Stimulated activated naive B cell treated with anti-CD40 and anti-IgM and Interleukin-4, amounts not matched to agents 10 μg/mL and 1 μg/mL and 100 μg/mL, for 72 hours (primary cell): ENCODE measurements at places on chromosomes 16 and 17.

DNA sequence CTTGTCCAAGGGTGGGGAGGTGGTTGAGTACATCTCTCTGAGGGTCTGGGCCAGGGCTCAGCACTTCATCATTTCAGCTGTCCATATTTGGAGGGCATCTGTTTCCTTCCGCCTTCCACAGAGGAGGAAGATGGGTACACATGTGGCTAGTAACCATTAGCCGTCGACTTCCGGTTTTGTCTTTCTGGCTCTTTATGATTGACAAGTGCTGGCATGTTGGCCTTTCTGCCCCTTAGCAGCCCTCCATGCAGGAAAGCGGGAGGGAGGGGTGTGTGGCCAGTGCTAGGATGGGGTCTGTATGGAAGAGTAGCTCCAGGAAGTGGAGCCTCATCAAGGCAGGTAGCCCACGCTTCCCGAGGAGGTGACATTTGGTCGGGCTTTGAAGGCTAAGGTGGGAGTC, 69.6 kb downstream of the RAI1 start:
- no peaks in the 10 kb centered on the region for H3K27me3 ChIP-seq
- H3K4me3 ChIP-seq = peak overlapping the region; percentile 90
- peaks cover 84% of the 10 kb centered on the region for H3K4me1 ChIP-seq
- peak overlapping the region; percentile 99 for H3K27ac ChIP-seq
- DNase-seq = peak; percentile 47
- peaks cover 11% of the 10 kb centered on the region for H3K36me3 ChIP-seq

GRCh38 chr17:57523926-57524632, 221.0 kb downstream of the CCDC182 start:
- peaks cover 4% of the 10 kb centered on the region for H3K36me3 ChIP-seq
- H3K27me3 ChIP-seq = no peaks in the 10 kb centered on the region
- DNase-seq = no peak
- peaks cover 39% of the 10 kb centered on the region for H3K4me1 ChIP-seq
- no peak overlapping the region for H3K4me3 ChIP-seq

- no peaks in the 10 kb centered on the region for H3K27me3 ChIP-seq
- H3K27ac ChIP-seq = peak overlapping the region; percentile 80
- H3K4me3 ChIP-seq = no peak overlapping the region
- DNase-seq = no peak
- peaks cover 36% of the 10 kb centered on the region for H3K36me3 ChIP-seq
Observed at GRCh38 chr16:89297156-89297874, 79.8 kb downstream of the ZNF778 start.

DNA sequence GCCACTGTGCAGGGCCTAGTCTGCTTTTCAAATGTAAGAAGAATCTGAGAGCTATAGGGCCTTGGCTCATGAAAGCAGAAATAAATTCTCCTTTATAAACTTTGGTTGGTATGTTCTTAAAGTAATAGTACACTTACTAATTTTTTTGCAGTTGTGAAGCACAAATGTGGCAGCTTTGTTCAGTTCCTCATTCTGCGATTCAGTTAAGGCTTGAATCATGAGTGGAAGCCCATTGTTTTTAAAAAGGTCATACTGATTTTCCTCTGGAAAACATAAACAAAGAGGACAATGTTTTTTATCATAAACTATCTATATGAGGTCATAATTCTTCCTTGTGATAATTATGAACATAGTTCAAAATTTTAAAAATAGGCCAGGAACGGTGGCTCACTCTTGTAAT, 23.6 kb upstream of the DYNC1LI2 start:
- no peak overlapping the region for H3K27ac ChIP-seq
- no peaks in the 10 kb centered on the region for H3K4me1 ChIP-seq
- H3K4me3 ChIP-seq = no peak overlapping the region
- DNase-seq = no peak

- no peak overlapping the region for H3K4me3 ChIP-seq
- peaks cover 5% of the 10 kb centered on the region for H3K36me3 ChIP-seq
- no peaks in the 10 kb centered on the region for H3K27me3 ChIP-seq
- H3K4me1 ChIP-seq = no peaks in the 10 kb centered on the region
Observed at GRCh38 chr16:25187491-25187795, 29.3 kb upstream of the AQP8 start.

GRCh38 chr17:2990396-2990795, 73.0 kb downstream of the OR1D5 start:
- no peak overlapping the region for H3K4me3 ChIP-seq
- H3K36me3 ChIP-seq = peaks cover under 1% of the 10 kb centered on the region

DNA sequence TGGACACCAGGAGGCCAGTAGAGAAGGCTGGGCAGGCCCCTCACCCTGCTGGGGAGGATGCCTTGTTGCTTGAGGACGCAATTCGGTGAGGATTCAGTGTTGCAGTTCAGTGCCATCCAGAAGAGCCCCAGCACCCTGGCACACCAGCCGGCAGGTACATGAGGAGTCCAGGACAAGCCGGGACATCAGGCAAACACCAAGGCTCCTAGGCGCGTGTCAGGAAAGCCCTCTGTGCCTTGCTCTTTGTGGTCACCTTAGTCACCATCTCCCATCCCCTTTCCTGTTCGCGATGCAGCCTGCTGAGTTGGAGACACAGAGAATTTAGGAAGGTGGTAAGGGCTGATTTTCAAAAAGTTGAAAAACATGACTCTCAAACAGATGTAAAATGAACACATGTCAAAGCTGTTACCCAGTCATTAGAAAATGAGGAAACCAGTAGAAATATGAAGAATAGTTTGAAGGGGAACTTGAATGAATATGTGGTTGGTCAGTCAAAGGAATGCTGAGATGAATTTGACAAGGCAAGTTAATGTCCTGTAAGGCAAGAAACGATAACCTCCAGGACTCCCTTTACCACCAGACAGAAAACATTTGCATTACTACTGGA, 2.3 kb upstream of the NCBP3 start:
- no peak for DNase-seq
- peaks cover 15% of the 10 kb centered on the region for H3K4me1 ChIP-seq
- H3K4me3 ChIP-seq = no peak overlapping the region
- H3K27ac ChIP-seq = no peak overlapping the region
- peaks cover 16% of the 10 kb centered on the region for H3K27me3 ChIP-seq

DNA sequence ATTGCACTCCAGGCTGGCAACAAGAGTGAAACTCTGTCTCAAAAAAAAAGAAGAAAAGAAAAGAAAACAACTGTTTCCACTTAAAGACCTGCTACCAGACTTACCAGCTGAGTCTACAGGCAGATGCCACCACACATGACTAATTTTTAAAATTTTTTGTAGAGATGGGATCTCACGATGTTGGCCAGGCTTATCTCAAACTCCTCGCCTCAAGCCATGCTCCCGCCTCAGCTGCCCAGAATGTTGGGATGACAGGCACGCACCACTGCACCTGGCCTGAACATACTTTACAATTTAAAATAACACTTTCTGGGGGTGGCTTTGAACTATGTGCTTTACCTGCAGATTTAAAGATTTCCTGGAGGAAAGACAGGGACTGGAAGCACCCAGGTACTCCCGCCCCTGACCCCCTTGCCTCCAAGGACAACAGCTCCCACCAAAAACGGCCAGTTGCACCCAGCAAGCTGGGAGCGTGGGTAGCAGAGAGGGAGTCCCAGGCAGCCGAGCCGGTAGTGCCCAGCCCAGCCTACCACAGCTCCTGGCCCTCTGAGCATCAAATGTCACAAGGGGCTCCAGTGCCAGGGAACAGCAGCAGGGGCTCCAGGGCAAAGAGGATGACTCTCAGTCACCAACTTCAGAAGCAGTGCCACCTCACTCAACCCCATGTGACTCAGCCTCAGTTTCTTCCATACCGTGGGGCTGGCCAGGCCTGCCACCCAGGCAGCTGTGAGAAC, 262.9 kb downstream of the PARN start:
- DNase-seq = no peak
- H3K4me1 ChIP-seq = no peaks in the 10 kb centered on the region
- H3K27me3 ChIP-seq = peaks cover 12% of the 10 kb centered on the region
- H3K27ac ChIP-seq = peak overlapping the region; percentile 56
- H3K4me3 ChIP-seq = no peak overlapping the region
- H3K36me3 ChIP-seq = no peaks in the 10 kb centered on the region

DNA sequence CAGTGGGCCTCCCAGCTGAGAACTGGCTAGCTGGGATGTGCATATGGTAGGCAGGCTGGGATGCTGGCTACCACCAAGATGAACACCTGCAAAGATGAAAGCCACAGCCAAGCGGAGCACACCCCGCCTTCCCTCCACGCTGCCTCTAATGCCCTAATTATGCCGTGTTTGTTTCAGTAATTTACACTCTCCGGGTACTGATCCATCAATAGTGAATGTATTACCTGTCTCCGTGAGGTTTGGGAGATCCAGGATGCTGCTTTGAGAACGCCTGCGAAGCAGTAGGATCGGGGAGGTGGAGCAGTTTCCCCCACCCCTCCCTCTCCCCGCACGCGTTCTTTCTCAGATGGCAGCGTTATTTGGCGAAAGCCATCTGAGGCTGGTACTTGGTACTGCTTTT, 28.9 kb upstream of the GSE1 start:
- H3K36me3 ChIP-seq = peaks cover 10% of the 10 kb centered on the region
- no peak overlapping the region for H3K27ac ChIP-seq
- H3K4me1 ChIP-seq = peaks cover 26% of the 10 kb centered on the region
- H3K27me3 ChIP-seq = no peaks in the 10 kb centered on the region

DNA sequence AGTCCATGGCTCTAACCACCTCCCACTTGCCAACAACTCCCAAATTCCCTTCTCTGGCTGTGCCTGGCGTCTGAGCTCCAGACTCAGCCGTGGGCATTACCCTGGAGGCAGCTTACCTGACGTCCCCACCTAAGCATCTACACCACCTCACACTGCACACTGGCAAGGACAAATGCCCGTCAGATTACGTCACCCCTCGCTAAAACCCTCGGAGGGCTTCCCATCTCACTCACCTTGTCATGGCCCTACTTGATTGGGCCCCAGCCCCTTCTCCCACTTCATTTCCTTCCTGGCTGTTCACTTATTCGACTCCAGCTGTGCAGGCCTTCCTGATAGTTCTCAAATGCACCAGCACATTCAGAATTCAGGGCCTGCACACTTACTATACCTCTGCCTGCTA, 13.4 kb downstream of the ALOXE3 start:
- H3K27me3 ChIP-seq = peaks cover 9% of the 10 kb centered on the region
- no peak overlapping the region for H3K4me3 ChIP-seq
- H3K4me1 ChIP-seq = no peaks in the 10 kb centered on the region
- no peaks in the 10 kb centered on the region for H3K36me3 ChIP-seq

GRCh38 chr16:88516601-88517061, 53.6 kb upstream of the ZC3H18 start:
- no peak for DNase-seq
- H3K4me3 ChIP-seq = no peak overlapping the region
- H3K4me1 ChIP-seq = peaks cover 2% of the 10 kb centered on the region
- no peak overlapping the region for H3K27ac ChIP-seq
- peaks cover 56% of the 10 kb centered on the region for H3K36me3 ChIP-seq
- H3K27me3 ChIP-seq = peaks cover 30% of the 10 kb centered on the region

DNA sequence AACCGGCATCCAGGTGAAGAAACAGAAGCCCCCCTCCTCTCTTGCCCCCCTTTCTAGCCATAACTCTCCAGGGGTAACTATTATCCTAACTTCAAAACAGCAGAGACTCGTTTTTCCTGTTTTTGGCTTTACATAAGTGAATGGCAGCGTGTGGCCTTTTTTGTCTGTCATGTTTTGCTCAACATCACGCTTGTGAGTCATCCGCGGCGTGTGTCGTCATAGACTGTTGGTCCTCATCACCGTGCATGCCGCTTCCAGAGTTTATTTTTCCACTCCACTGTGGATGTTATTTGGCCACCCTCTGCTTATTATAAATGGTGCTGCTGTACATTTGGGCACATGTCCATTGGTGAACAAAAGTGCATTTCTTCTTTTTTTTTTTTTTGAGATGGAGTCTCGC, 52.6 kb downstream of the ERN1 start:
- DNase-seq = no peak
- no peaks in the 10 kb centered on the region for H3K27me3 ChIP-seq
- H3K4me1 ChIP-seq = peaks cover 42% of the 10 kb centered on the region
- H3K4me3 ChIP-seq = no peak overlapping the region
- H3K27ac ChIP-seq = no peak overlapping the region
- peaks cover 14% of the 10 kb centered on the region for H3K36me3 ChIP-seq

DNA sequence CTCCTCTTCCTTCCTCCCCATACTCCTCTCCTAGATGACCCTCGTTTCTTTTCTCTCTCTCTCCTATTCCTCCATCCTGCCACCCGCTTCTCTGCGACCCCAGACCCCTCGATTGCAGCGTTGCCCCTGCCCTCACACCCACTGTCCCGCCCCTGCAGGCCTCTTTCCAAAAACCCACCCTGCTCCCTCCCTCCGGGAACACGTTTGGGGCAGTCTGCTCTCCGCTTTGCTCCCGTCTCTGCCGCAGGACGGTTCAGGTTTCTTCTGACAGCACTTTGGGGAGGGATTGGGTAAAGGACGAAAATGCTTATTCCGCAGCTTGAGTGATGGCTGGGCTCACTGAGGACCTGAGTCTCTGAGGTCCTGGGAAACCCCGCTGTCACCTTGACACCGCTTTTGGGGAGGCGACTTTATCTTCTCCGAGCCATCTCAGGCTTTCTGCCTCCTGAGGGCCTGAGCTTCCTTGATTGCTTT, 690 bp downstream of the NDE1 start:
- H3K4me3 ChIP-seq = peak overlapping the region; percentile 99
- peaks cover 39% of the 10 kb centered on the region for H3K4me1 ChIP-seq
- H3K27ac ChIP-seq = peak overlapping the region; percentile 99
- peaks cover 8% of the 10 kb centered on the region for H3K36me3 ChIP-seq

GRCh38 chr16:58644765-58645487, 15.3 kb upstream of the CNOT1 start:
- no peaks in the 10 kb centered on the region for H3K36me3 ChIP-seq
- no peak overlapping the region for H3K27ac ChIP-seq
- no peaks in the 10 kb centered on the region for H3K27me3 ChIP-seq
- H3K4me3 ChIP-seq = no peak overlapping the region
- no peak for DNase-seq
- H3K4me1 ChIP-seq = no peaks in the 10 kb centered on the region

DNA sequence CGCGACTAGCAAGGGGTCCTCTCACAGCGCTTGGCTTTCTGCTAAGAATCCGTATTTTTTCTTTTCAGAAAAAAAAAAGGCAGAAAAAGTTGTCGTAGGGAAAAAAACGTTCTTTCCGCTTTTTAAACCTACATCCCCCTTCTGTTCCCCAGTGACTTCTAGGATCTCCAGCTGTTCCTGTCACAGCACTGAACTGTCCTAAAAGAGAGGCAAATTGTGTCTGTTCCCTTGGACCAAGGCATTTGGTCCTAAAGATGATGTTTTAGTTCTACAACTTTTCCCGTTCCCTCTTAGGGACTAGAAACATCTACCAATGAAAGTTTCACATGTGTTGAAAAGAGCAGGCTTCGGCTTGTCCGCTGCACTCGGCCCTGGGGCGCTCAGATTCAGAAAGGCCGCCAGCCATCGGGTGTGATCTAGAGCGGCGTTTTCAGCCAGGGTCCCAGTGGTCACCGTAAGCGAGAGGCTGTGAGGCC, 100.7 kb upstream of the CHMP6 start:
- no peaks in the 10 kb centered on the region for H3K27me3 ChIP-seq
- no peak overlapping the region for H3K27ac ChIP-seq
- H3K36me3 ChIP-seq = peaks cover 72% of the 10 kb centered on the region
- DNase-seq = no peak
